ENCODE measurements at places on chromosomes 4 and X.

GRCh38 chr4:24655971-24656370 is 71.6 kb upstream of the DHX15 start:
- no peak for DNase-seq

DNA sequence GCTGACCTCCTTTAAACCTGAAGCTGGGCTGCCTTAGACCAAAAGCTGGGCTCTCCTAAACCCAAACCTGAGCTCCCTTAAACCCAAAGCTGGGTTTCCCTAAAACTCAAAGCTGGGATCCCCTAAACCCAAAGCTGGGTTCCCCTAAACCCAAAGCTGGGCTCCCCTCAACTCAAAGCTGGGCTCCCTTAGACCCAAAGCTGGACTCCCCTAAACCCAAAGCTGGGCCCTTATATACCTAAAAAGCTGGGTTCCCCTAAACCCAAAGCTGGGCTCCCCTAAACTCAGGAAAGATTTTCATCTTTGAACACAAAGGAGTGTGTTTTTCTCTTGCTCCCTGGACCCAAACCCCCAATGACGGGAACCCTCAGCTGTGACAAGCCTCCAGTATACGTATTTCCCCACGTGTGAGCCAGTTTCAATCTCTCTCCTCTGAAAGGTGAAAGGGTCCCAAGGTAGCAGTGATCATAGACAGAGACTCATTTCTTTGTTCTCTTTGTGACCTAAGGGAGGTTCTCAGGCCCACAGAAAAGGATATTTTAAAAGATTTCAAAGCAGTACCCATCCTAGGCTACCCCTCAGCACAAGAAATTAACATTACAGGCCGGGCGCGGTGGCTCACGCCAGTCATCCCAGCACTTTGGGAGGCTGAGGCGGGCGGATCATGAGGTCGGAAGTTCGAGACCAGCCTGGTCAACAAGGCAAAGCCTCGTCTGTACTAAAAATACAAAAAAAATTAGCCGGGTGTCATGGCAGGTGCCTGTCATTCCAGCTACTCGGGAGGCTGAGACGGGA is 31.3 kb upstream of the ASMTL start:
- DNase-seq, result no peak

DNA sequence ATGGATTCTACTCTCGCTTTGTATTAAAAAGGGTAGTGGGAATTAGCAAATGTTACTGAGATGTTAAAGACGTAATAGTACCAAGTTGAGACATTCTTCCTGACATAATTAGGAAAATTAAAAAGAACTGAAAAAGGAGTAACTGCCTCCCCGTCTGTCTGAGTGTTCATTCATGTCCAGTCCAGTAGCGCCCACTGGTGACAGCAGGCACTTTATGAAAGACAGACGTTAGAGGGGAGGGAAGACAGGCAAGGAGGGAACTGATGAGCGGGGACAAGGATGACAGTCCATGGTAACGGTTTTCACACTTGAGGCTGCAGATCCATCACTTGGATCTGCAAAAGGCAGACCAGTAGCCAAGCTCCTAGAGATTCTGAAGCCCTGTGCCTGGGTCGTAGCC is 326.7 kb downstream of the STK32B start:
- no peak for DNase-seq

DNA sequence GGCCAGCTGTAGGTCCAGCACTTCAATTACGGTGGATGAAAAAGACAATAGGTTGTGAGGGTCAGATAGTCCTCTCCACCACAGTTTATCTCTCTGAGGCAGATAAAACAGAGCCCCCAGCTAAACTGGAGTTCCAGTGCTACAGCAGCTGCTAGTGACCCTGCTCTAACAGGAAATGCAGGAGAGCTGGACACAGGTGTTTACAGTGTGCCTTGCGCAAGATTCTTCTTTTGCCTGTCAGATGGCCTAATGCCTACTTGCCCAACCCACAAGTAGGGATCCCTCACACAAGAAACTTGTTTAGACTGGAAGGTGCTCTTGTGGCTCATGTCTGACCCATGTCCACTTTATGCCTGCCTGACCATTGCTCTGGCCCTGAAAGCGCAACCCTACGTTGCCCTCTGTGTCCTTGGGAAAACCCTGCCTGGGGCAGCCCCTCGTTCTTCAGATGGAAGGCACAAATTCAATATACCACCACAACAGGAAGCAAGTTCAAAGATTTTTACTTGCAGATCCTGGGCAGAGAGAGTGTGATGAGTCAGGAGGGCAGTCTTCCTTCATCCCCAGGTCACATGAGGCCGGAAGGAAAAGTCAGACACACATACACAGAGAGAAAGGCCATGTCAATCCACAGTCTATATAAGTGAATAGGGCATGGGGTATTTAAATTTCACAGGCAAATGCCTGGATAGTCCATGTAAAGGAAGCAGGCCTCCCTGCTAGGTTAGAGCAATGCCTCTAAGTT is 105.1 kb upstream of the ADGRL3 start:
- DNase-seq, result no peak

DNA sequence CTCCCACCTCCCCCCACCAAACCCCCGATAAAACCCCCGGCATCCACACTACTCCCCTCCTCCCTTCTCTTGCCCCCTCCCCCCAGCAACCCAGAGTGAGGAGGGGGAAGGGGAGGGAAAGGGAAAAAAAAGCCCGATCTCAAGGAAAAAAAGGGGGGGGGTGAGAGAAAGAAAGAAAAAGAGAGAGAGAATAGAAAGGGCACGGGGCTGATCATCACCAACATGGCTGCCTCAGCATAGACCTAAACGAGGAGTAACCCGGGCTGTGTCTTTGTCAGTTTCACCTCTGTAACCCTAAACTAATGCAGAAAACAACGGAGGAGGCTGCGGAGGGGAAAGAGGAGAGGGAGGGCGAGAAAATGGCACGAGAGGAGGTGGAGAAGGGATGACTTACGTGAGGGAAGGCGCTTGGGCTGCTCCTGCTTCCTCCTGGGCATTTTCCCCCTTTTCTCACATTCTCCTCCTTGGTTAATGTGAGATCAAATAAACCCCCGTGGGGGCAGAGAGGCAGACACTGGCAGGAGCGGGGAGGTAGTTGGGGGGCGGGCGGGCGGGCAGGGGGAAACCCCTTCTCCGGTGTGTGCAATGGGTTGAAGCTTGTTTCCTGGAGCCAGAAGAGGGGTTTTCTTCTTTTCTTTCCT is 532 bp downstream of the ZNF827 start:
- DNase-seq, result no peak

DNA sequence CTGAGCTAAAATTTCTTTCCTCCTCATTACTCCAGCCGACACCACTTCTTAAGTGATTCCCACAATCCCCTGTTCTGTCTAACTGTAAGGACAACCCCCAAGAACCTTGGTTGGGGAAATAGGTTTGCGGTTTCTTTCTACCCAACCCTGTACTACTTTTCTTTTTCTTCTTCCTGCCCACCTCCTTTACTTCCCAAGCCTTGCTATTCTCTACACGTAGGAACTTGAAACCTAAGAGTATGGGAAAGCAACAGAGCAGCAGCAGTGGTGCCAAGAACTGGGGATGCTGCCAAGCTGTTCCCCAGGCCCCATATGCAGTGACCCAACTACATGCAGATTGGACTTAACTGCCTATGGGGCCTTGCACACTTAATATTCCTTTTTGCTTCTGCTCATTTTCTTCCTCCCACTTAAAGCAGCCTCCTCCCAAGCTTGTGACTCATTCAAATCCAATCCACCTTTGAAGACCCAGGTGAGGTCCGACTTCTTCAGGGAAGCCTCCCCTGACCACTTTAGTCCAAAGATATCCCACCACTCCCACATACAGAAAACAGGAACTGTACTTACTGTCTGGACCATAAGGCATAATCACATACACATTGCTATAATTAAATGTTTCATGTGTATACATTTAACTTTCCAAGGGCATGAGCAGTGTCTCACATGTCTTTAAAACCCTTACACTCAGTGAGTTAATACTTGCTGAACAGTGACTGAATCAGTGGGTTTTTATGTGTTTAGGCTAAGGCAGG is 1.7 kb downstream of the FAM120C start:
- no peak for DNase-seq

GRCh38 chr4:8391972-8392371 is 48.6 kb downstream of the ACOX3 start:
- DNase-seq, result no peak

- DNase-seq, result no peak
Measured at GRCh38 chrX:102113367-102113766, 12.1 kb upstream of the TCEAL2 start.

DNA sequence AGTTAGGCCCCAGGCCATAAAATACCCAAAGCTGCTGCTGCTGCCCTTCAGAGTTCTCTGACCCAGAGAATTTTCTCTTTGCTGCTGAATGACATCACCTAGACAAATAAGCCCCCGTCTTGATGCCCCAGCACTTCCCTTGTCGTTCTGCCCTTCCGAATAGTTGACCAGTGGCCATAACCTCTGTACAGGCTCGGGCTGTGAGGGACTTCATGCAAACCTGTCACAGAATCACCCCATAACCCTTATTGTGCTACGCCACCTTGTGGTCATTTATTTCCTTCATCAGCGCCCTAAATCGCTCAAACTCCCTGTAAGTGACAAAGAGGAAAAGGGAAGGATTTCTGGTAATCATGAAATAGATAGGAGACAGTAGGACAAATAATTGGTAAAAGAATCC is 18.8 kb downstream of the SPACA5 start:
- DNase-seq, result peak; percentile 11

GRCh38 chrX:14697451-14697850 is 168.1 kb downstream of the GLRA2 start:
- no peak for DNase-seq

GRCh38 chr4:84672177-84672576 is 89.2 kb downstream of the CDS1 start:
- no peak for DNase-seq

GRCh38 chr4:102589743-102590142 is 88.6 kb downstream of the NFKB1 start:
- DNase-seq, result no peak

DNA sequence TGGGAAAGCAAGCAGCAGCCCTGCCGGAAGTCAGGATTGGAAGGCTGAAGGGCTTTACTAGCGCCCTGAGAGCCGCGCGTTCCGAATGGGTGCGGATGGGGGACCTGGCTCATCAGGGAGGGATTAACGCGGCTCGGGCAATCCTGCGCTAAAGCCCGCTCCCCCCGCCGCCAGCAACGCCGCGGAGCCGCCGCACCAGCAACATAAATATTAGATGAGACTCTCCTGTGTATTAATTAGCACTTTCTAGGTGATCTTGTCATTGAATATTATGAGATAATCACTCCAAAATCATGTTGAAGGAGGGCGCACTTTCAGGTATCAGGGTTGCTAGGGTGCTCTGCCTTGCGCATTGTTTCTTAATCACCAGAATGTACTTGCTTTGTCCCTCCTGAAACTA is 357.2 kb upstream of the FAM241A start:
- DNase-seq, result no peak

DNA sequence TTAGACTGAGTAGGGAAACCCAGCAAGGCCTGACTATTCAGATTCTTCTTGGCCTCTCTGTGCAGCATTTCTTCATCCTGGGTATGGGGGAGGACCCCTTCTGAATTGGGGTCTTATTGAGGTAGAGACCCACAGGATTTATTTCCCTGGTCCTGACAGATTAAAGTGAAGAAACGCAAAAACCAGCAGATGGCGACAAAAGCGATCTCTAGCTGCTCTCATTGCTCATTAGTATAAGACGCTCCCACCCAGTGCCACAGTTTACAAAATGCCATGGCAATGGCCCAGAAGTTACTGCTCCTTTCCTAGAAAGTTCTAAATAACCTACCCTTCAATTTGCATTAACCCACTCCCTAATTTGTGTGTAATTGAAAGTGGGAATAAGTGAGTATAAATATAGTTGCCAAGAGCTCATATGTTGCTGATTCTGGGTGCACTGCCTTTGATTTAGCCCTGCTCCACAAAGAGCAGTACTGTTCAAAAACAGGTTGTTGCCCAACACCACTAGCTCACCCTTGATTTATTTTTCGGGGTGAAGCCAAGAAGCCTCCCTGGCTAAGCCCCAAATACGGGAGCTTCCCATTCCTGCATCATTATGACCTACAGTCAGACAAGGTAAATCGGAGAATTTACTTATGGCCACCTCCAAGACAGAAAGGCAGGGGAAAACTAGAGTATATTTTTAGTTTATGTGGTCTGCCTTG is 3.7 kb upstream of the BEX4 start:
- DNase-seq, result no peak

- DNase-seq, result no peak
Measured at GRCh38 chrX:117840645-117841044, 276.0 kb downstream of the KLHL13 start.

- no peak for DNase-seq
Measured at GRCh38 chr4:162707962-162708361, 458.7 kb downstream of the NAF1 start.

DNA sequence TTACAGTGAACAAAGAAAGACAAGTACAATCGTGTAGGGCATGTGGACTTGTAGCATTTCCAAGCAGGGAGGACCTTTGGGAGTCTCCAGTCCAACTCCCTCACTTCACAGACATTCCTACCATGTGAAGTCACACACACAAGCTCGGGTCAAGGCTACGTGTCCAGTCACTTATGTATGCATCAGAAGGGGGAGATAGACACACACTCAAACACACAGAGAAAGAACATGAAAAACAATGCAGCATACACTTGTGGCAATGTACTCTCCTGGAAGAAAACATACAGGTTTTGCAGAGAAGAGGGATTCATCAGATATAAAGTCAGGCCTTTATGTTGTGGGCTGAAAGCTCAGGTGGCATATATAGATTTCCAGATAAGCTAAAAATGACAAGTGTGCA is 136.1 kb upstream of the MID1 start:
- DNase-seq, result peak; percentile 87

DNA sequence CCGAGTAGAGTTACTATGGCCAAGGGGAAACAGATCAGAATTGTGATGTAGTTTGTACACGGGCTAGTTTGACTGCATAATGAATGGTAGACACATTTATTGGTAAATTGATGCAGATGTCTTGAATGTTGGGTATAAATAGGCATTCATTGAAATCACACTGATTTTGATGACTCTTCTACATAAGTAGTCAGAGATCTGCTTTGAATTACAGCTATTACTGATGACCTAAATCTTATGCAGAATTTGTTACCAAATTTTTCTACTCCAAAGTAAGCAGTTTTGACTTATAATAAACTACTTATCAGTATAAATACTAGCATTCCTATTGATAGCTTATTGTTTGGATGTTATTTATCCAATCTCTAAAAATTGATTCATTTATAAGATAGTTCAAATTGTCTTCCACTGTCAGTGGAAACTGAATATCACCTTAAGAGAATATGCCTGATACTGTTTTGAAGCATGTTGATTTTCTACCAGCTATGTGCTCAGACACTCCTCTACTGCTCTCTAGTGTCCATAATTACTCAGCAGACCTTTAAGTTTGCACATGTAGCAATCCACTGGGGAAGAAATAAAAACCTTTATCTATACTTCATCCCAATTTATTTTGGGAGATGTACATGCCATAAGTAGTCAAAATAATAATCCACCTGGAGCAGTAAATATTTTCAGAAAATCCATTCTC is 120.3 kb downstream of the RASL11B start:
- DNase-seq, result no peak

- no peak for DNase-seq
Measured at GRCh38 chrX:77749695-77750094, 36.3 kb downstream of the ATRX start.

DNA sequence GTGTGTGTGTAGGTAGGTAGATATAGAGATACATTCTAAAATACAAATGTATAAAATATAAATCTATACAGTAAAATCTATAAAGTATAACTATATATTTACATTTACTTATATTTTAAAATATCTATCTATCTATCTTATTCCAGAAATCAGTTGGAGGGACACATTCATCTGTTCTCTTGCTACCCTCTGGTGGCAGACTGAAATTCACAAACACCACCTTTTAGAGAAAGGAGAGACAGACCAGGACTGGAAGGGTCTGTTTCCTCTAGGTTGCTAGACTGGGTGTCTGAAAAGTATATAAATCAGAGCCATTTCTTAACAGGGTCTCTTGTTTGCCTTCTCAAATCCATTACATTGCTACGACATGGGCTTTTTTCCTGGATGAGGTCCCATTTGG is 343.0 kb downstream of the OPHN1 start:
- no peak for DNase-seq

All from NCI-H226 (cell line).